ENCODE measurements at places on chromosomes 5 and 9.

GRCh38 chr9:37339923-37340322 lies 82.6 kb upstream of the GRHPR start:
- no peak for DNase-seq

GRCh38 chr9:115071176-115071575 lies 46.8 kb downstream of the TNC start:
- peak; percentile 71 for DNase-seq

DNA sequence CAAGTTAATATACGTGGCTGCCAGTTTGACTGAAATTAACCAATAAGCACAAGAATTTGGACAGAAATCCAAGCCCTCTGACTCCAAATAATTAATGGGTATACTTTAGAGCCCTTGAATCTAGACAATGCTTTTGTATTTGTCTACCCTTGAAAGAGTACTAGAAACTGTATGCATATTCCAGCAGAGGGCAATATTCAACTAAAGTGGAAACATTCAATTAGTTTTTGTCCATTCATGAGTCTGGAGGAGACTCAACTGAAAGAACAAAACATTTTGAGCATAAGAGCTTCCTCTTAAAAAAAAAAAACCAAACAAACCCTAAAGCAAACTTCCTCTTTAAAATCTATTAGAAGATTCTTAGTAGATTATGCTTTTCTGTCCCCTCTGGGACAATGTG lies 157.8 kb downstream of the ARHGEF28 start:
- peak; percentile 53 for DNase-seq

DNA sequence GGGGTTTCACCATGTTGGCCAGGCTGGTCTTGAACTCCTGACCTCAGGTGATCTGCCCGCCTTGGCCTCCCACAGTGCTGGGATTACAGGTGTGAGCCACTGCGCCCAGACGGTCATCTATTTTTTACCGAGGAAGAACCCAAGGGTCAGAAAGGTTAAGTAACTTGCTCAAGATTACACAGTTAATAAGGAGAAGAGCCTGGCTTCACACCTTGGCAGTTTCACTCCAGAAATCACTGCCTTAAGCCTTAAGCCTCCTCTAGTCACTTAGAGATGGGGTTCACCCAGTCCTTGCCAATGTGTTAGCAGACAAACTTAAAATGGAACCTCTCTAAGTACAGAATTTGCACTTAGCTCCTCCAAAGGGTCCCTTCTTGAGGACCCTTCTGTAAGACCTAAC lies 116.3 kb downstream of the PTTG1 start:
- no peak for DNase-seq

- DNase-seq, result no peak
Observed at GRCh38 chr9:94676446-94677131, 37.3 kb upstream of the FBP1 start.

DNA sequence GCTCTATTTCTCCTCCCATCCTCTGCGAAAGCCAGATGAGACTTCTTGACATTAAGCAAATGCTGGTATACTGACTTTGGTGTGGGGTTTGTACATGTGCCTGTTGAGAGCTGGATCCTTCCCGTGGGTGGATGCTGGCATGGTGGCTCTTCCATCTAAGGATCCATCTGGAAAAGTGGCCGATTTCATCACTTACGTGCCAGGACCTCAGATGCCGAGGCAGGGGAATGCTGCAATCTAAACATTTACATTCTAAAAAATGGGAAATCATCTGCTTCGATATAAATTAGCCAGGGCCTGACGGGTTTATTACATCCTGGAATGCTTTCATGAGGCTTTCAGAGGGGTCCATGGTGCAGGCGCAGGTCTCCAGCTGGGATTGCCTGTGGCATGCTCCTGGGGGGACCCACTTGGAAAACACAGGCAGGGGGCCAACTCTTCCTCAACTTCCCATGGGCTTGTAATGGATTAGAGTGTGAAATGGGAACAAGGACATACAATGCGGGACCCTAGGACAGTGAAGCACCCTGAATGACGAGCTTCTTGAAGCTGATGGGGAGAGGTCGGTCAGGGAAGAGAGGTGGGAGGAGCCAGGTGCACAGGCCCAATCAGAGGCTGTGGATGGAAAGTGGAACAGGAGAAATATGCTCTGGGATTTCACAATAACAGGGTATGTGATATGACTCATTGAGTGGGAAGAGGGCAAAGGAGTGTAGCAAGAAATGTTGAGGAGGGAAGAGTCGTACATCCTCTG lies 105.5 kb upstream of the PITX1 start:
- peak; percentile 87 for DNase-seq

DNA sequence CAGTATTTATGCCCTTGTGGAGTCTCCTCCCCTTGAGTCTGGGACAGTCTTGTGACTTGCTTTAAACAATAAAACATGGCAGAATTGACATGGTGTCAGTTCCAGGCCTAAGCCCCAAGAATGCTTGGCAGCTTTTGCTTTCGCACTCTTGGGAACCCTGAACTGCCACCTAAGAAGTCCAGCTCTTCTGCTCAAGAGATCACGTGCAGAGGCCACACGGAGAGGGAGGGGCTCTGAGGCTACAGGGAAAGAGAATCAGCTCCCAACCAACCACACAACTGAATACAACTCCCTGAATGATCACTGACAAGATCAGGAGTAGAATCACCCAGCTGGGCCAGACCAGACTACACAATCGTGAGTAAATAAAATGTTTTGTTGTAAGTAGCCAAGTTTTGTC lies 97.6 kb downstream of the MED27 start:
- no peak for DNase-seq

- DNase-seq, result peak; percentile 44
Observed at GRCh38 chr5:132873119-132873929, at the start of gene LEAP2. Gene LEAP2, plus strand, starts transcription at chr5:132873668. Its CDS starts 27 bp downstream, at chr5:132873695.

DNA sequence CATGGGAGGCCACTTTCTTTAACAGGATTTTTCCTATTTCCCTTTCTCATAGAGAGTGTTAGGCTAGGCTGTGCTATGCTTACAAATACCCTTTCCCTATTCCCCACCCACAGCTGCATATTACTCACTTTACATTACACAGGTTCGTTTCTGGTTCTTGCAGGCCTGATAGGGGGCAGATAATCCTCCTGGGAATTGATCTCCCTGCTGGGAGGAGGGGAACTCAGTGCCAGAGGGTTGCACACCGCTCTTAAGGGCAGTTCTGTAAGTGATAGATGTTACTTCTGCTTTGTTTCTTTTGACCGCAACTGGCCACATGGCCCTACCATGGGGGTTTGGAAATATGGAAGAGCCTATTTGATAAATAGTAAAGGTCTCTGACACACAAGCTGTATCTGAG lies 54.0 kb upstream of the NTRK2 start:
- no peak for DNase-seq

GRCh38 chr9:35338561-35339274 lies 151.2 kb upstream of the RUSC2 start:
- no peak for DNase-seq

- DNase-seq, result peak; percentile 69
Observed at GRCh38 chr5:123119334-123119986, 30.4 kb downstream of the PRDM6 start.

GRCh38 chr9:2228132-2228531 lies 213.0 kb downstream of the SMARCA2 start:
- peak; percentile 48 for DNase-seq

DNA sequence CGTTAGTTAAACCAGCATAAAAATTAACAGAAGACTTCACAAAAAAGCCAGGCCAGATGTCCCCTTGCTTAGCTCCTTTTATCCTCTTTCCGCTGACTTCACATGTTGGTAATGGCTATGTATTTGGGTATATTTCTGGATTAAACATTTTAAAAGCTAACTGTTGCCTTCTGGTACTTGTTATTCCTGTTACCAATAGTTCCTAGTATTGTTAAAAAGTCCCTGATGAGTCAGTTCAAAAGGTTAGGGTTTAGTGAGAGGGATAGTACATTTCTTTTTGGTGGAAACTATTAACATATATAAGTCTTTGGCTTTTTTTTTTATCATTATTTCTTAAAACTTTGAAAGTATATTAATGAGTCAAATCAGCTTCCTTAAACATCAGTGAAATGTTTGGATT lies 103.2 kb upstream of the ELL2 start:
- no peak for DNase-seq

DNA sequence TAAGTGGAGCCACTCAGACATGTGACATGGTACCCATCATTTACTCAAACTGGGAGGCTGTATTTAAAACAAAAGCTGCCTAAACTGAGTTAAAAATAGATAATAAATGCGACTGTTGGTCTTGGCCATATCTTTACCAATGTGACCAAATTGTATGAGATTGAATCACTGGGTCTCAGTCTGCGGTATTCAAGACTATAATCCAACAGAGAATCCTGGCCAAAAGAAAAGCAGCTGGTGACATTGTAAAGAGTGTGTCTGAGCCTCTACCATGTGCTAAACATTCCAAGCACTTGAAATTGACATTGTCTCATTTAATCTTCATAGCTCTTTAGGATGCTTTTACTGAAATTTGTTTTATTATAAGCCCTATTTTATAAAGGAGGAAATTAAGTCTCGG lies 282.6 kb downstream of the ZNF608 start:
- DNase-seq, result no peak

- no peak for DNase-seq
Observed at GRCh38 chr5:168174376-168174775, 117.1 kb upstream of the WWC1 start.

GRCh38 chr5:81631124-81631523 lies 119.8 kb downstream of the SSBP2 start:
- DNase-seq, result no peak

DNA sequence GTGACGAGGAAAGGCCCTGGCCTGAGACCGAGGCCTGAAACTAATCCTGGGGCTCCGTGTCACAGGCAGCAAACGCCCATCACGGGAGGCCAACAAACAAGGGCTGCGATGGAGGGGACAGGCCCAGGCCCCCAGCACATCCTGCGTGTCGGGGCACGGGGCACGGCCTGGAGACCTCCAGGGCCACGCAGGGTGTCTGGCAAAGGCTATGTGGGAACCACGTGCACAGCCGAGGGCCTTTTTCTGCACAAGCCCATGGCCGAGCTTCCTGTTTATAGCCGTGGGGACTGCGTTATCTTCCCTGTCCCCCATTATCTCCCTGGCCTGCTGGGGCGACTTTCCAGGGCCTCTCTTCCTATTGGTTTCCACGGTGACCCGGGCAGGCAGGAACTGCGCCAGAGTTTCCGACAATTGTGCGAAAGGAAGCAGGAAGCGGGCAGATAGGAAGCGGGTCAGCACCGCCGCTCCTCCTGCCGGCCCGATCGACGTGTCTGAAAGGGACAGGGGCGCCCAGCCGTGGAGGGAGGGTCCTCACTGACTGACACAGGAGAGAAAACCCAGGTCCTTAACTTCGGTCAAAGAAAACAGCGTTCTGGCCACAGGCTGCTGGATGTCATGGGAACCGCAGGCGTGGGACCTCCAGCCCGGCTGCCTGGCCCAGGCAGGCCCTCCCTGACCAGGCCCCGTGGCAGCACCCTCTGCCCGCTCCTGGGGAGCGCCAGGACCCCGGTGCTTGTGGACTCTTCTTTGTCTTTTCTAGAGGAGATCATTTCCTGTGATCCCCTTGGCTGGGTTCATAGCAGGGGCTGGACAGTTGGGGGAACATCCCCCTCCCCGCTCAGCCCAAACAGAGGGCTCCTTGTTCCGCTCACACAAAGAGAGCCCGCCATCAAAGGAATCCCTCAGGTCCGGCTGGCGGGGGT lies 29.1 kb upstream of the SEC16A start:
- no peak for DNase-seq

- DNase-seq, result no peak
Observed at GRCh38 chr9:113931777-113932176, 55.7 kb downstream of the ZNF618 start.

DNA sequence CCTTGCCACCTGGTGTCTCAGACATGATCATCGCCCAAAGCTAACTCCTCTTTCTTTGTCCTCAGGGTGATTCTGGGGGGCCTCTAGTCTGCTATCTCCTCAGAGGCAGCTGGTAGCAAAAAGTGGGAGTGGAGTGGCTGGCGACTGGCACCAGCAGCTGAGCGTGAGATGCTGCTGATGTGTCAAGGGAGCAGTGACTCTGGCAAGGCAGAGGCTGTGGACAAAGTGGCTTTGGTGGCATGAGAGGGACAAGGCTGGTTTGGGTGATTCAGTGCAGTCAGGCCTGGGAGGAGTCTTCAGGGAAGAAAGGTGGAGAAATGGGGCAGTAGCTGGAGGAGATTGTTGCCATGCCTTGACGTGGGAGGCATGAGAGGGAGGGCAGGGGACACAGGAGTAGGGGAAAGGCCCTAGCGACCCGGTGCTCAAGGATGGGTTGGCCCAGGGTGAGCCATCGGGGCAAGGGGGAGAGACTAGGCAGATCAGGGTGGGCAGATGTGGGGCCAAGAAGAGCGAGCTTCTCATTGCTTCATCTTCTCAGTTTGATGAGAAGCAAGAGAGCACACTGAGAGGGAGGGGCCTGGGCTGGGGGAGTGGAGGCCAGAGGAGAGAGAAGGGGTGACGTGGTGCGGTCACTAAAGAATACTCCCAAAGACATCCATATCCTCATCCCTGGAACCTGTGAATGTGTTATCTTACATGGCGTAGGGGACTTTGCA lies 64.2 kb upstream of the SPTLC1 start:
- no peak for DNase-seq

DNA sequence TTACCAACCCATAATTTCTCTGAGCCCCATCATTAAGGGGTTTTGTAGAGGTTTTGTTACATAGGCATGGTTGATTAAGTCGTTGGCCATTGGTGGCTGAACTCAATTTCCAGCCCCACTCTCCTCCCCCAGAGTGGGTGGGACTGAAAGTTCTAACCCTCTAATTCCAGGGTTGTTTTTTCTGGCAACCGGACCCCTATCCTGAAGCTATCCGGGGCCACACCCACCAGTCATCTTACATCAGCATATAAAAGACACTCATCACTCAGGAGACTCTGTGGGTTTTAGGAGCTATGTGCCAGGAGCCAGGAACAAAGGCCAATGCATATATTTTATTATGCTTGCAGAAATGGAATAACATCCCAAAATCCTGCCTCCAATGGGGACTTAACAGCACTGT lies 186.0 kb downstream of the NXNL2 start:
- DNase-seq, result peak; percentile 18

DNA sequence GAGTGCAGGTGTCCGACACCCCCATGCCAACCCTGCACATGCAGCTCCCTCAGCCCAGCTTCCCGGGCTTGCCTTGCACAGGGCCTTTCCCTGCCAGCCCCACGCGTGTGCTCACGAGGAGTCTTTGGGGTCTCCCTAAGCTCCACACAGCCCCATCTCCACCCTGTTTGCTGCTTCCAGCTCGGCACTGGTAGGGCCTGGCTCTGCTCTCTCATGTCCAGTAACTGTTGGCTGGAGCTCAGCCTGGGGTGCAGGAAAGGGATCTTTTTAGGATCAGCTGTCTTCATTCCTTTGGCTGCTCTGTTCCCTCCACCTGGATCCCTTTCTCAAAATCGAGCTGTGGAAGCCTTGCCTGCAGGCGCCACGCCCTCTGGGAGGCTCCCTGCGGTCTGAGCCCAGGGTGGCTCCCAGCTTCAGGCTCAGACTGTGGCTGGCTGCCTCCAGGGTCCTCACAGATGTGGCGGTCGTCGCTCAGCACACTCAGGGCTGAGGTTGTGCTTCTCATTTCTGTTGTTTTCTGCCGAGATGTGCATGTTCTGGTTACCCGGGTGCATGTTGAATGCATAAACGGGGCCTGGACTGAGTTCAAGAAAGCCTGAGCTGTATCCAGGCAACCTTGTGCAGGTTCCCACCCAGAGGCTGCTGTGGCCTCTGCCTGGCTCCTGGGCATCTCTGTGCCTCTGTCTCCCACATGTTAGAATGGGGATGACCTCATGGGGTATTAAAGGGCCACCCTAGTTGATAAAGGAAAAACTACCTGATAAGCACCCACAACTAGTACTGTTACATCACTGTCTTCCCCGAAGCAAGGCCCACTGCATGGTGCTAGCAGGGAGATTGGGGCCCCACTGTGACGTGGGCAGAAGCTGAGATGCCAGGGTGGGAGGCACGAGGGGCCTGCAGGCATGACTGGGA lies 4.3 kb downstream of the CACNA1B start:
- DNase-seq, result no peak

- peak; percentile 91 for DNase-seq
Observed at GRCh38 chr9:82021198-82021597, 32.6 kb downstream of the SPATA31D1 start.

GRCh38 chr5:56413546-56413945 lies 180.4 kb upstream of the ANKRD55 start:
- no peak for DNase-seq
